M059J (cell line): ENCODE measurements at places on chromosomes 4 and X. TPM values are rescaled to one million over a fixed set of nuclear protein-coding genes. Genes with fewer than 3 reads are reported as not detected.

DNA sequence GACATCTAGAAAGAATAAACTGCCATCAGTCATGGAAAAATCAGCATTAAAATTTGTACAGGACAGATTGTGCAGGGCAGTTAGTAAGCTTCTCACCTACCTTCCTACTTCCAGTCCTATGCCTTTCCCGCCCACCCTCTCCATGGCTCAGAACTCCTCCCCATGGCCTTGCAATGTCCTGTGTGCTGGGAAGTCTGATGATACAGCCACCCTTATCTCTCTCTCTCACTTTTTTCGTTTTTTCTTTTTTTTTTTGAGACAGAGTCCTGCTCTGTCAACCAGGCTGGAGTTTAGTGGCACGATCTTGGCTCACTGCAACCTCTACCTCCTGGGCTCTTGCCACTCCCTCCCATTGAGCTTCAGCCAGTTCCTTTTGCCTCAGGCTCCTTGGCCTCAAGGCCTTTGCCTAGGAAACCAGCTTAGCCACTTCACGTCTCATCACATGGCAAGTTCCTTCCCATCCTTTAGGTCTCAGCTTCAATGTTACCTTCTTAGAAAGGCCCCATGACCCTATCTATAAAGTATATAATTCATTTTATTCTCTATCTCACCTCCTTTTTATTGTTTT lies 259.7 kb downstream of the NKX6-1 start:
- DNase-seq: no peak

GRCh38 chrX:142998447-142999198 lies 27.1 kb upstream of the SPANXN4 start:
- no peak for DNase-seq

DNA sequence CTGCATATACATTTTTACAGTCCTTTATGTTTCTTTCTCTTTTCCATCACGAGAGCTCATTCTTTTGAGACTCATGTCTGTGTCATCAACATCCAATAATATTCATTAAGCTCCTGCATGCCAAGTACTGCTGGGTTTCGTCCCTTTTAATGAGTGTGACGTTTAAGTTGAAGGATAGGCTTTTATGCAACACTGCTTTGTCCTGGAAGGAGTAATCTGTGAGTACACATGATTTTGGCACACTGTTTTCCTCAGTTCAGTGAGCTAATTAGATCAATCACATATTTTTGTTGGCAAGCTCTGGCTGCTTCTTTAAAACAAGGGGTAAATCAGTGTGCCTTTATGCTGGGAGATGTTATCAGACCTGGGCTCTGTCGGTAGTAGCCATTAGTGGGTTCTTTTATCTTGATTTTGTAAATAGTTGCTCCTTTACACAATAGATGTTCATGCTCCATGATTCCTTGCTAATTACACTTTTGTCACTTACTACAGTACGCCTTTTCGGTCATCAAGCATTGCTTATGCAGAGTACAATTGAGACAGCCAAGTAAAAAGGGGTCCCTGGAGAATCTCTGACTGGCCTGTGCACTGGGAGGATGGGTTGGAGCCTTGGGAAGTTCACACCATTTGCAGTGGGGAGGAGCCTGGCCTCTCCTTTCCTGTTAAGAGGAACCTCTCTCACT lies 132.6 kb downstream of the FHIP1A start:
- DNase-seq: peak; percentile 83

GRCh38 chr4:185532795-185533324 lies 2.4 kb downstream of the PDLIM3 start:
- no peak for DNase-seq

GRCh38 chrX:31508338-31508737 lies 436.5 kb upstream of the FTHL17 start:
- peak; percentile 9 for DNase-seq

PRICKLE3 gene
- 5.8 and 14.9 TPM in 2 replicates for total RNA-seq

PPP1R2C gene
- total RNA-seq: not detected in 2 replicates
